Hindlimb muscle (tissue), 1 donor: ENCODE measurements at places on chromosomes 11 and 22. TPM values are rescaled to one million over a fixed set of nuclear protein-coding genes. Genes with fewer than 3 reads are reported as not detected.

PAMR1 gene
- polyA plus RNA-seq: 8.4 TPM

DGCR6L gene
- 60.6 TPM for polyA plus RNA-seq

PYGM gene
- 300 TPM for polyA plus RNA-seq

DNA sequence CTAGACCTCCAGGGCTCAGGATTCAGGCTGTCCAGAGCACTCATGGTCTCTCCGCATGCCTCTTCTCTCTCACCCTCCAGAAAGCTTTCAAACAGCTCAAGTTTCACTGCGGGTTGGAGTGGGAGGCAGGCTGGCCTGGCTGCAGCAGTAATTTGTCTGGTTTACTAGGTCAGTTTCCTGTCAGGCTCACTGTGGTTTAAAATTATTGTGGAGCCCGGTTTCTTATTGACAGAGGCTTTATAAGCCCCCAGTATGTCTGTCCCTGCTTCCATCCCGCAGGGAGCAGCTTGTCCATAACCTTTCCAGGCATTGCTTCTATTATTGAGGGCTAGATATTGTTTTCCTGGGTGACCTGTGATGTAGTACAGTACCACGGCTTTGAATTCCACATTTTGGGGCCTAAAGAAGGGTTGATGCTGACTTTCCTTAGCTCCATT lies 235.3 kb upstream of the SORL1-AS1 start:
- DNase-seq: peak; percentile 50

DNA sequence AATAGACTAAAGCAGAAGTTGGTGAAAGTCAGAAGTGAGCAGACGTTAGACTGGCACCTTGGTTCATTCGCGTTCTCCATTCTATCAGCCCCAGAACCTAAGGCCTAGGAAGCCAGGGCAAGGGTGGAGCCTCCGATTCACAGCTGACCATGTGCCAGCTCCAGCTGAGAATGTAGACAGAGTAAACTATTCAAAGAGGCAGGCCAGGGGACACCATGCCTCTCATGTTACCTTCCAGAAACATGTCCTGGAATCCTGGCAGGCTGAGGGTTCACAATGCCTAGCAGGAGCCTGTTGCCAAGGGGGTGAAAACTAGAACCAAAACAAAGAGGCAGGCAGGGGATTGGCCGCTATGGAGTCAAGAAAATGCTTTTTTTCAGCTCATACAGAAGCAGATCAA lies 224.4 kb upstream of the POU2AF2 start:
- no peak for DNase-seq

GRCh38 chr11:13384908-13385640 lies 77.9 kb downstream of the BTBD10 start:
- peak; percentile 34 for DNase-seq

DNA sequence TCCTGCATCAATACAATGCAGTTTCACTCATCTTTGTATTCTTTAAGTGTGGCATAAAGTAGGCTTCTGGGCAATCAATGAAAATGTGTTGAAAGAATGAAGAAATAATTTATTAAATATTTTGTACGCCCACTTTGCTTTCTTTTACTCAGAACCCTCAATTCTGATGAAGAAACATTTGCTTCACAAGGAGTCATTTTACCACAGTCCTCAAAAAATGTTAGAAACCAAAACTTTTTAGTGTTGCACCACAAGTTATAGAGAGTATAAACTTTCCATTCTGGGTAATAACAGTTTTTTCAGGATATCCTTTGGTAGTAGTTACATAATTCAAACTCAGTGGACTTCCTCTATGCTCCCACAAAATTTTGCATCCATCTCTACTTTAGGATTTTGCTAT lies 360.5 kb downstream of the DLG2 start:
- DNase-seq: no peak

- DNase-seq: no peak
Measured at GRCh38 chr22:42360348-42360747, 71.9 kb downstream of the NFAM1 start.

DNA sequence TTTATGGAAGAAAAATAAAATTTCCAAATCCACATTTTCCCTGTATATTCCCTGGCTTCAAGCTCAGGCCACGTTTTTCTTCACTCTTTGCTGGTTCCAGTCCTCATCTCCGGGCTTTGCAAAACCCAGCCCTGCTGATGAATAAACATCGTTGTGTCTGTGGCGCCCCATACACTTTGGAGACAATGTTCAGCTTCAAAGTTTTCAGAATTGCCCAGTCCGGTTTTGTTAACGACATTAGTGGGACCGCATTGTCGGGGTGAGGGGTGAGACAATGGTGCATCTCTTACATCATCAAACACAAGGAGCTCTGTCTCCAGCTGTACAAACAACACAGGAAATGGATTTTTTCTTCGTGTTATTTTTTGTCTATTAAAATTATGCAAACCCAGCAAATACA lies 53.4 kb upstream of the HTATIP2 start:
- no peak for DNase-seq

GRCh38 chr11:69521457-69521856 lies 40.0 kb downstream of the LINC01488 start:
- DNase-seq: no peak

- DNase-seq: no peak
Measured at GRCh38 chr11:45881708-45882368, 3.6 kb upstream of the MAPK8IP1 start.

DNA sequence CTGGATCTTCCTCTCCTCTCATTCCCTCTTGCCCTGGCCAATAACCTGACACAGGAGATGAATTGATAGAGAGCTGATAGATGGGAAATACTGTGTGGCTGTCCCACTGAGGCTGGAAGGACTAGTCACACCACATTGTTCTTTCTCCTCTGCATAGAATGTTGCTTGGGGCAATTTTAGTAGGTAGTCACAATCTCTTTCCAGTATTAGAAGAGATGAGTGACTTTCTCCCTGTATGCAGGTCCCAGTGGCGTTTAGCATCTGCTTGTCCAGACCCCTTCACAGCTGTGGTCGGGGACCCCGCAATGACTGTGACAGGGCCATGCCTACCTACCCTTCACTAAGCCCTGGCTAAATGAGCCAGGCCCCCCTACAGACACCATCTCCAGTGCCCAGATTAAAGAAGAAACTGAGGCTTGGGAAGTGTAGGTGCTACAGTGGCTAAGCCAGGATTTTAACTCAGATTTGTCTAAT lies 24.0 kb upstream of the P2RY2 start:
- no peak for DNase-seq

GRCh38 chr11:61928606-61929005 lies 11.2 kb upstream of the RAB3IL1 start:
- no peak for DNase-seq

GRCh38 chr22:50546326-50547262 lies 895 bp downstream of the KLHDC7B start:
- no peak for DNase-seq

- no peak for DNase-seq
Measured at GRCh38 chr22:30640361-30640760, 4.8 kb downstream of the SLC35E4 start.
